Suppressor macrophage (primary cell): ENCODE measurements at places on chromosomes 7 and 10.

DNA sequence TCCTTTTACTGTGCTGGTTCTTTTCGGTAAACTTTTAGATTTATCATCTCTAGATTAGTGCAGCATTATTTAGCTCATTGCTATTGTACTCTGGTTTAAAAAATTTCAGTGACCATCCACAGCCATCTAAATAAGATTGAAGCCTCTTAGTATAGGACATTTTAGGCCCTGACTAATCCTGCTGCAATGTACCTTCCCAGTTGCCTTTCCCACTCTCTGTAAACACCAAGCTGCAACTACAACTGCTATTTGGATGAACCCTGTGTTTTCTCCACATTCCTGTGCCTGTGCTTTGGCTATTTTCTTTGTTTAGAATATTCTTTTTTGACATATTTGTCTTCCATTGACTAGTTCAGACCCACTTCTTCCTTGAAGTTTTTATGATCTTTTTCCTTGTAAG lies 314.6 kb downstream of the AUTS2 start:
- no peak for DNase-seq

DNA sequence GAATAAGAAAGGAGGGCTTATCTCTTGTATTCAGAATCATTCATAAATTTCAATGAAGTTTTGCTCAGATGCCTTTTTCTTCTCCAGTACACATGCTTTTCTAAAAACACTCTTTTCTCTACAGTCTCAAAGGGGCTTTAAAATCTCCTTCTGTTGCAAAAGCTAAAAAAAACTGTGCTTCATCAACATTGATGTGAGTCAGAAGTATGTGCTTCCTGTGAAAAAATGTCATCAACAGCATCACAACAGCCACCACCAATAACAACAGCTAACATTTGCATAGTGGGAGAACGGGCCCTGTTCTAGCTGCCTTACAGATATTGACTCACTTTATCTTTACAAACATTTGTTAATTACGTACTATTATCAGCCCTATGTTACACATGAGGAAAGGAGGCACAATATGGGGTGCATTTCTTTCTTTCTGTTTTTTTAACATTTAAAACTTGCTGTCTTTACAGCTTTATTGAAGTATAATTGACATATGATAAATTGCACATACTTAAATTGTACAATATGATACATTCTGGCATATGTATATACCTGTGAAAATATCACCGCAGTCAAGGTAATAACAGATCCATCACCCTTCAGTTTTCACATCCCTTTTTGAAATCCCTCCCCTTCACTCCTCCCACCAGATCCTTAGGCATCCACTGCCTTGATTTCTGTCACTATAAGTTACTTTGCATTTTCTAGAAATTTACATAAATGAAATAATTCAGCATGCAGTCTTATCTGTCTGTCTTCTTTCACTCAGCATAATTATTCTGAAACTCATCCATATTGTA lies 1605.4 kb upstream of the LRRTM3 start:
- DNase-seq: no peak

GRCh38 chr7:99211241-99211602 lies 3.3 kb upstream of the KPNA7 start:
- DNase-seq: no peak

- DNase-seq: no peak
These were observed 24.4 kb upstream of the PITRM1 start for GRCh38 chr10:3196958-3197347.
